ENCODE measurements at places on chromosomes 7 and 10.

DNA sequence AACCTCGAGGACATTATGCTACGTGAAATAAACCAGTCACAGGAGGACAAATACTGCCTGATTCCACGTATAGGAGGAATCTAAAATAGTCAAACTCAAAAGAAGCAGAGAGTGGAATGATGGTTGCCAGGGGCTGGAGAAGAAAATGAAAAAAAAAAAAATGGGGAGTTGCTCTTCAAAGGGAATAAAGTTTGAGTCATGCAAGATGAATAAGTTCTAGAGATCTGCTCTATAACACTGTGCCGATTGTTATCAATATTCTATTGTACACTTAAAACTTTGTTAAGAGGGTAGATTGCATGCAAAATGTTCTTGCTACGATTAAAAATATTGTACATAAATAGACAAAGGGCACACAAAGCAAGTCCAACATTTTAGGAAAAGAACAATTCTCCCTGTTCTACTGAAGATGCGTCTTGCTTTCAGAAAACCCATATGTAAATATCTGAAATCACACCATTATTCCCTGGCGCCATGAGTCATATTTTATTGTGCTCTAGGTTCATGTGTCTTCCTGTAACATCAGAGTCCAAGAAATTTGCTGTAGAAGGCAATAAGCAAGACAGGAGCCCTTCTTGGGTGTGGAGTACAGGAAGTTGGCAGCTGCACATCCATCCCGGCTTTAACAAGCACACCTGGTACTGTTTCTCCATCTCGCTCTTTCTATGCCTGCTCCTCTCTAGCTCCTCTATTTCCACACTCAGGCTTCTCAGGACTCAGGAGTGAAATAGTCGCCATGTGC is 145.9 kb downstream of the GFRA1 start:
- DNase-seq = no peak

DNA sequence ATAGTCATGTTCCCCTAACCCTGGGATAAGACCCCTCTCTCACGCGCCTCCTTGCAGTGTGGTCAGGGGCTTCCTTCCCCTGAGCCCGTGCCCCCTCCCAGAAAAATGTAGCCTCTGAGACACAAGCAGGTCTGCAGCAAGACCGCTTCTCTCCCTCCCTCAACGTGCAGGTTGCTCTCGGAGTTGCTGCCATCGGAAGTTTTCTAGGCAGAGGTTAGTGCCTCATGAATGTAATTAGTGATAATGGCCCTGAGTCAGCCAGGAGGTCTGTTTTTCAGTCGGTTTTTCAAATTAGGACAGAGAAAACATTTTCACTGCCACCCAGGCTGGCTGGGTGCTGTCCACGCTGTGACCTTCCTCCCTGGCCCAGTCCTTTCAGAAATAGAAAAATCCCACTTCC is 43.2 kb upstream of the PRLHR start:
- no peak for DNase-seq

GRCh38 chr7:7698930-7699329 is 19.5 kb downstream of the RPA3 start:
- no peak for DNase-seq

- no peak for DNase-seq
Measured at GRCh38 chr10:88555190-88555908, 27.8 kb downstream of the RNLS start.
